IMR-90 (cell line): ENCODE measurements at places on chromosomes 12 and 14. TPM values are rescaled to one million over a fixed set of nuclear protein-coding genes. Genes with fewer than 3 reads are reported as not detected.

The TMEM63C gene
- under 0.01 TPM in 1 of 2 replicates, not detected in the other for total RNA-seq

DNA sequence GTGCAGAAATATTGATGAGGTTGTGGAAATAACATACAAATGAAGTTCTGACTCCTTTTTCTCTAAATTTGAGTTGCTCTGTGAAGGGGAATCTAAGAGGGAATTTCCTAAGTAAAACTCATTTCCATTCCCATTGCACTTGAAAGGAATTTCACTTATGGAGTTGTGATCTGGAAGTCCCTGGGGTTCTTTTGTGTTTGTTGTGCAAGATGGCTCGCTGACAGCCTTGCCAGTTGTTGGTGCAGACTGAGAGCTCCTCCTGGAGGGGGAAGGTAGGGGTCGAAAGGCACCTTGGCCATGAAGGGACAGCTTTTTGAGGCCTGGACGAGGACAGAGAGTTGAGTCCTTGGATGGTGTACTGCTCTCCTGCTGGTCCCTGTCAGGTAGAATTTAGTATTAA is 72.0 kb downstream of the C12orf56 start:
- no peak overlapping the region for H3K27ac ChIP-seq
- H3K4me1 ChIP-seq, result no peaks in the 10 kb centered on the region
- no peaks in the 10 kb centered on the region for H3K36me3 ChIP-seq
- peaks cover 2% of the 10 kb centered on the region for H3K27me3 ChIP-seq
- DNase-seq, result peak; percentile 4

- no peak for DNase-seq
- no peaks in the 10 kb centered on the region; the same call in 1 of the 2 replicates for H3K27me3 ChIP-seq
- no peaks in the 10 kb centered on the region for H3K4me1 ChIP-seq
- no peak overlapping the region for H3K27ac ChIP-seq
- no peaks in the 10 kb centered on the region for H3K36me3 ChIP-seq
- H3K4me3 ChIP-seq, result no peak overlapping the region
Measured at GRCh38 chr14:95297832-95298231, 21.9 kb downstream of the CLMN start.

- H3K4me3 ChIP-seq, result no peak overlapping the region
- no peaks in the 10 kb centered on the region; the same call in none of the 2 replicates for H3K4me1 ChIP-seq
- H3K27me3 ChIP-seq, result no peaks in the 10 kb centered on the region
- peaks cover 63% of the 10 kb centered on the region for H3K36me3 ChIP-seq
- H3K27ac ChIP-seq, result no peak overlapping the region
- no peak for DNase-seq
Measured at GRCh38 chr14:100864206-100864605, 38.3 kb downstream of the MEG3 start.

DNA sequence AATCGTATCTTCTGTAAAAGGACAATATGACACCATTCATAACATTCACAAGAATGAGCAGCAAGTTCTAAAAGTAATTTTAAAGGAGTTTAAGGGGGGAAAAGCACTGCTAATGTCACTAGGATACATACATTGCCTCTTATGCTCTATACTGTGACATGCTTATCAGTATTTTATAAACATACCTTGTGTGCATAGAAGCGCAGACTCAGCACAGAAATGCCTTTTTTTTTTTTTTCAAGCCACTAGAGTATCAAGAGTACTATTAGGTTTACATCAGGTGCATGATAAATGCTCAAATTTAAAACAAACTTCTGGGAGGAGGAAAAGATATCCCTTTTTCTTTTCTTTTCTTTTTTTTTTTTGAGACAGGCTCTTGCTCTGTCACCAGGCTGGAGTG is 13.6 kb upstream of the SMARCC2 start:
- no peaks in the 10 kb centered on the region for H3K27me3 ChIP-seq
- DNase-seq, result no peak
- peaks cover 26% of the 10 kb centered on the region for H3K36me3 ChIP-seq
- no peak overlapping the region for H3K27ac ChIP-seq
- H3K4me1 ChIP-seq, result peaks cover 9% of the 10 kb centered on the region
- H3K4me3 ChIP-seq, result no peak overlapping the region

GRCh38 chr12:56253091-56253490 is 5.1 kb downstream of the ANKRD52 start:
- H3K4me3 ChIP-seq, result no peak overlapping the region
- peaks cover 71% of the 10 kb centered on the region for H3K36me3 ChIP-seq
- no peaks in the 10 kb centered on the region for H3K27me3 ChIP-seq
- no peak for DNase-seq
- H3K27ac ChIP-seq, result no peak overlapping the region
- peaks cover 12% of the 10 kb centered on the region for H3K4me1 ChIP-seq

The IL23A gene
- total RNA-seq, result not detected in 2 replicates

DNA sequence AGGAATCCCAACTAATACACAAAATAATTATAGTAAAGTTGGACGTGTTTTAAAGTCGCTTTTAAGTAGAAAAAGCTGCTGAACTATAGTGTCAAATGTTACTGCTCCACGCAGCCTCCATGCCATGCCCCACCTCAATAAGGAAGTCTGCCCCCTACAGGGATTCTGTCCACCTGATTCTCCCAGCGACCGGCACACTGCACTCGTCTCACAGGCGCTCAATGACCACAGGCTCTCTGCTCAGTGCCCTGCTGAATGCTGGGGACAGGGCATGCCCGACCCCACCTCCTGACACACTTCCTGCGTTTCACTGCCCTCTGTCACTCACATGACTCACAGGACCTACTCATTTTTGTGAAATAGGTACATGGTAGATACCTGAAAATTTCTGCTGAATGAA is 48.9 kb downstream of the BDKRB1 start:
- no peaks in the 10 kb centered on the region for H3K4me1 ChIP-seq
- no peak overlapping the region for H3K4me3 ChIP-seq
- no peak overlapping the region for H3K27ac ChIP-seq
- peaks cover 24% of the 10 kb centered on the region for H3K36me3 ChIP-seq
- no peaks in the 10 kb centered on the region for H3K27me3 ChIP-seq

The PIGH gene
- 6.7 and 7.9 TPM in 2 replicates for total RNA-seq

DNA sequence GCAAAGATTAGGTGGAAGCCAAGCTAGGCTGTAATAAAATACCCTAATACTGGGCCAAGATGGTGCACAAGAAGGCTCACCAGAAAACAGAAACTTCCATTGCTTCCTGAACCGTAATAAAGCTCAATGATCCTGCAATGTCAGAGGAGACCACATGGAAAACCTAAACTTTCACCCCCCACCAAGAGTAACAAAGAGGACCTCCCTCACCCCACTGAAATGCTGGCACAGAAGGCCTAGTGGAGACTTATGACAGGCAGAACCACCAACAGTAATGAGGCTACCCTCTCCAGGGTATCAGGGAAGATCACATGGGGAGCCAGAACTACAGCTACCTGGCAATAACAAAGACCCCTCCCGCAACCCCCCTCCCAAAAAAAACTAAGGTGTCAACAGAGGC is 43.1 kb downstream of the CEP83 start:
- no peaks in the 10 kb centered on the region for H3K27me3 ChIP-seq
- H3K4me3 ChIP-seq, result no peak overlapping the region
- no peak overlapping the region for H3K27ac ChIP-seq
- H3K4me1 ChIP-seq, result no peaks in the 10 kb centered on the region

DNA sequence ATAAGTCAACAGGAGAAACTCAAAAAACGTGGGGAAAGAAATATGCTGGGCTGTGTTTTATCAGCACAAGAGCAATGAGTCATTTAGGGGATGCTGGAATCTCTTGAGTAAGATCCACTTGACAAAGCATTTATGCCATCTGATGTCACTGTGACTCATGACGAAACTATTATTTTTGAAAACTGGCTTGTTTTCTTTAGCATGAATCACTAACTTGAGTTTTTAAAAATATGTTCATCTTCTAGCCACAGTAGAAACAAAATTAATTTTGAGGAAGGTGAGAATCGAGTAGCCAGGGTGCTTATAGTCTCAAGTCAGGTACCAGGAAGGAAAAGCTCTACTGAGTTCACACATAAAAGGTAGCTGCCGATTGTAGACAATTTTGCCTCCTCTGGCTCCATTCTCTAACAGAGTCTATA is 456.2 kb upstream of the MGAT4C start:
- peak overlapping the region; percentile 85; the same call in 1 of the 2 replicates for H3K27ac ChIP-seq
- H3K27me3 ChIP-seq, result no peaks in the 10 kb centered on the region
- no peaks in the 10 kb centered on the region for H3K36me3 ChIP-seq
- H3K4me1 ChIP-seq, result peaks cover 2% of the 10 kb centered on the region; the same call in 1 of the 2 replicates
- DNase-seq, result peak; percentile 99

- H3K4me1 ChIP-seq, result no peaks in the 10 kb centered on the region
- DNase-seq, result no peak
- peaks cover 2% of the 10 kb centered on the region; the same call in 1 of the 2 replicates for H3K36me3 ChIP-seq
- no peak overlapping the region for H3K27ac ChIP-seq
Measured at GRCh38 chr12:9083793-9084192, 31.9 kb downstream of the A2M start.

GRCh38 chr12:68452078-68452715 is 120.0 kb upstream of the MDM1 start:
- H3K27ac ChIP-seq, result no peak overlapping the region
- no peaks in the 10 kb centered on the region for H3K27me3 ChIP-seq
- H3K4me1 ChIP-seq, result peaks cover 9% of the 10 kb centered on the region
- no peaks in the 10 kb centered on the region for H3K36me3 ChIP-seq

DNA sequence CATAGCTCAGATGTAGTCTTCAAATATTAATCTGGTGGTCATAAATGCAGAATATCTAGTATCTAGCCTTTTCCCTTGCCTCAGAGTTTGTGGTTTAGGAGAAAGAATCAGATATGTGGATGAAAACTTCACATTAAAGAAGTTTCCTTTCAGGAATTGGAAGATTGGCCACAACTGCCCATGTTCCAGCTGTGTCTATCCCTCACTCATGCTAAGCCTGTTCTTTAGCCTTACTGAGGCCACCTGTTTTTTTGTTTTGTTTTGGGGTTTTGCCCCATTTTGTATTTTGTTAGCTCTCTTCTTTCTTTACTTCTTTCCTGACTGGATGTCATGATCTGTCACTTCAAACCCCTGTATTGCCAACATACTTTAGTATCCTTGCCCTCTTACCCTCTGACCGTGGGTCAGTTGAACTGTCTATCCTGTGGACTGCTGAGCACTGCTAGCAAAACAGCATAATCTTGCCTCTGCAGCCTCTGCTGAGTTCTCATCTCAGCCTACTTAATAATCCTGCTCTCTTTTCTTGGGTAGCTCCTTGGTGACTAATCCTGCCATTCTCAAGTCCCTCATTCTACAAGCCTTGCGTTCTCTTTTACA is 22.0 kb upstream of the CCT2 start:
- H3K4me1 ChIP-seq, result peaks cover 2% of the 10 kb centered on the region
- no peaks in the 10 kb centered on the region for H3K27me3 ChIP-seq
- no peak overlapping the region for H3K4me3 ChIP-seq
- H3K27ac ChIP-seq, result no peak overlapping the region
- no peak for DNase-seq
